ENCODE measurements at places on chromosomes 3 and 15.
A peak's percentile ranks its signal among the peaks of the same experiment; 100 is the strongest.

- DNase-seq, result no peak
Measured at GRCh38 chr15:38377636-38378035, 76.3 kb upstream of the FAM98B start.

DNA sequence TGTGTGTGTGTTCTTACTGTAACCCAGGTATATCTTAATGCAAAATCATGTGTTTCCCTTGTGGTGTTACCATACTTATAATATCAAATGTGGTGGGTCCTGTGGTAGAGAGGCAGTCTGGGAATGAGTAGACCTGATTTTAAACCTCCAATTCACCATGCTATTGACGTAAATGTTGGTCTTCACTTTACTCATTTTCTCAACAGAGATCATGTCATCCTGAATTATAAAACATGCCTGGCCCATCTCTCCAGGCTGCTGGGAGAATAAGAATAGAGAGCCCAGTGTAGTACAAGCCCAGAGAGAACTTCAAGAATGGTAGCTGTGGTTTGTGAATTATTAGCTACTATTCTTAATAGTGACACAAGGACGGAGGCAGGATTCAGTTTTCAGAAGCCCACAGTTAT is 88.1 kb downstream of the MBNL1 start:
- no peak for DNase-seq

GRCh38 chr3:189720736-189721417 is 89.7 kb downstream of the TP63 start:
- DNase-seq, result no peak

DNA sequence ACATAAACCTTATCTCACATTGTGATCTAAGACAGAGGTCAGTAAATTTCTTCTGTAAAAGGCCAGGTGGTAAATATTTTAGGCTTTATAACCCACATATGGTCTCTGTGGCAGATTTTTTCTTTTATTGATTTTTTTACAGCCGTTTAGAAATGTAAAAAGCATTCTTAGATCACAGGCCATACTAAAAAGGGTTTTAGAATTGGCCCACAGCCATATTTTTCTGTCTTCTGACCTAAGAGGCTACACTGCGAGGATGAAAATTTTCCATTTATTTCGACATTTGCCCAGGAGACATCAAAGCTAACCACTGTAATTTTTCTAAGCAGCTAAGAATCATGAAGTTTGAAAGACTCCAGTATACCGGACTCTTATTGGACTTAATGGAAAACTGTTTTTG is 377.2 kb upstream of the SGO1 start:
- no peak for DNase-seq

DNA sequence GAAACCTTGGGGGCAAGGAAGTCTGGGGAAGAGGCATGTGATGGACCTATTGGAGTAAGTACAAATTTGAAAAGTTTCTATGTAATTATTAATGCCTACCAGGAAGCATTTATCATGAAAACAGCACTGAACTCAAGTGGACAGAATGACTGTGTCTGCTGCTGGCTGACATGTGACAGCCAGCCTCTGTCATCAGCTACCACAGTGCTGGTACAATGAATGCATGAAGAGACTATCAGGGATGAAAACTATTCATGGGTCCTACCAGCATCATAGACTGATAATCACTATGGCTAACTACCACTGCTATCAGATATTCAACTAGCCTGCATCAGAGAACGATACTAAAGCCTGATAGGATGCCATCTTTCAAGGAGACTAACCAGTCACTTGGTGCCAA is 193.5 kb downstream of the RAP2B start:
- DNase-seq, result no peak

- DNase-seq, result no peak
Measured at GRCh38 chr15:77709135-77709886, 76.6 kb upstream of the LINGO1 start.

- DNase-seq, result no peak
Measured at GRCh38 chr15:62428851-62429598, 263.9 kb upstream of the C2CD4B start.

DNA sequence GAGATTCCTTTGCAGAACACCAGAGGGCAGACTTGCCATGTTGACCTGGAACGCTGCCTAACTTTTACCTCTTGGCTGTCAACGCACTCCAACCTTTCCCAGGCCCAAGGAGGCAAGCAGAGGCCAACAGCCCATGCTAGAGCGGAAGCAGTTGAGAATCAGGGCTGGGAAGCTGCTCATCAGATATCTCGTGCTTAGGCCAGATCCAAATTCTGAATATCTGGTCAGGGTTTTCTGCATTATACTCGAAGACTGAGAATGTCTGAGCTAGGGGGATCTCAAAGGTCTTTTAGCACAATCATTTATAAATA is 2.5 kb downstream of the XIRP1 start:
- peak; percentile 47 for DNase-seq

- DNase-seq, result peak; percentile 44
Measured at GRCh38 chr15:85168642-85169173, 187.1 kb downstream of the PDE8A start.

DNA sequence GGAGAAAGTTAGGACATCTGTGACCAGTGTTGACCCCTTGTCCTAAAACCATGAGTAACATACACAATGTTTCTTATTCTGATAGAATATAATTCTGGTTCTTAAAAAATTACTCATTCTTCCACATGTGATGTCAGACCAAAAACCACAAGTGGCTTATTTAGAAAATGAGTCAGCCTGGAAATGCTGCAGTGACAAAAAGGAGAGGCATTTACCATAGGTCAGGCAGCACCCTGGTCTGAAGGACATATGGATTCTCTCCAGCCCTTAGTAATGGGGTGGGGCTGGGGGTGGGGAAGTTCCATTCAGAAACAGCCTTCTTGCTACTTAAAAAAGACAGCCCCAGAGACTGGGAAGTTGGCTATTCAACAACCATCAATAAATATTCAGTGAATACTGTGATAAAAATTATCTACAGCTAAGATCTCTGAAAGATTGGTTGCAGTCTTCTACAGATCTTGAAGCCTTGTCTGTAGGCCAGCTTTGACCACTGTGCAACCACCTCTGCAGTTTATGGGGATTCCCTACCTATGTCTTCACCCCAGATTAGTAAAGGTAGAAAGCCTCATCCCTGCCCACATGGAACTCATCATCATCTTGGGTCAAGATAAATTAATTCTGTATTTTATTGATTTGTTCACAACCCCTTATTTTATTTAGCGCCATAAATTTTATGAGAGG is 34.9 kb upstream of the TIMP4 start:
- DNase-seq, result no peak

DNA sequence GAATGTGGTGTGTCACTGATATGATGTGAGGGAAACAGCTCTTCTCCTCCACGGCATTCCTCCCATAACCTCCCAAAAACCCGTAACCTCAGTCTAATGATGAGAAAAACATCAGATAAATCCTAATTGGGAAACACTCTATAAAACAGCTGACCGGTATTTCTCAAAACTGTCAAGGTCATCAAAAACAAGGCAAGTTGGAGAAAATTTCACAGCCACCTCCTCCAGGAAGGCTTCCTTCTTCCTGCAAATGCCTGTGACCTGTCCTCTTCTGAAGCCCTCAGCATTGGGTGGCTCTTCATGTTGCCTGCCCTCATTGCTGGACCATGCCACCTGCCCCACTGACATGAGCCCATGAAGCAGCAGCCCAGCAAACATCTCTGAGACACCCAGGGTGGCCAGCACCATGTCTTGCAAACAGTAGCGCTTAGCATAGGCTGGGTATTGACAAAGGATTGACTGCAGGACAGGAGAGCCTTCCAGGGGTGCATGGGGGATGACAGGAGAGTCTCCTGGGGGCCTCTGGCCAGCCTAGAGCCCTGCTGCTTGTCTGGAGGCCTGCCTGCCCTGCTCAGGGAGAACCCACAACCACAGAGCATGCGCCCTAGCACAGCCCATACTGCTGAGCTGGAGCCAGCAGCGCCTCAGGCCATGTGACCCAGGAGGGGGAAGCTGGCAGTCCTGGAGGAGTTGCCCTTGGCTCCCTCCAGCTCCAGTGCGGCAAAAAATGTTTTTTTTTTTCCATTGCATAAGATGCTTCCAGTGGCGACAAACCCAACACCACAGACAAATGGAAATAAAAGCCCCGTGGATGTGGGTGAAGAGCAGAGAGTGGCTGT is 49.7 kb downstream of the XXYLT1 start:
- no peak for DNase-seq
